Pancreas (tissue), 10 donors: ENCODE measurements at places on chromosomes 3 and 15. TPM values are rescaled to one million over a fixed set of nuclear protein-coding genes. Genes with fewer than 3 reads are reported as not detected.

Gene SLC9C1
- not detected for total RNA-seq

Gene ABCF3
- 34.2 TPM for total RNA-seq

Gene USP3
- 50.8 TPM for total RNA-seq

Gene COL8A1
- 0.67 TPM for total RNA-seq

Gene GADL1
- total RNA-seq: not detected

Gene PPM1L
- 7.2 TPM for total RNA-seq

Gene ATP6V1A
- 20.6 TPM for total RNA-seq

Gene HDDC3
- total RNA-seq: 17.6 TPM

Gene PIF1
- not detected for total RNA-seq

Gene C3orf70
- 0.28 TPM for total RNA-seq

Gene RARRES1
- total RNA-seq: 24.0 TPM

Gene HACD2
- 12.8 TPM for total RNA-seq

Gene GPR176
- total RNA-seq: 0.61 TPM

Gene RTP3
- total RNA-seq: not detected

Gene PLSCR2
- 0.40 TPM for total RNA-seq

Gene CHRNA7
- total RNA-seq: 5.9 TPM

Gene ARPP19
- total RNA-seq: 36.2 TPM

Gene TEX9
- 4.7 TPM for total RNA-seq

Gene GABRB3
- 5.0 TPM for total RNA-seq

Gene C15orf40
- total RNA-seq: 9.1 TPM

Gene IQCH
- total RNA-seq: 1.6 TPM

Gene ITPR1
- 10.8 TPM for total RNA-seq

Gene WDR72
- total RNA-seq: 2.3 TPM

Gene CGNL1
- total RNA-seq: 35.8 TPM

Gene GXYLT2
- total RNA-seq: 2.4 TPM

Gene FSTL1
- total RNA-seq: 12.9 TPM

Gene DCLK3
- total RNA-seq: 0.06 TPM

Gene ROBO2
- total RNA-seq: 1.5 TPM

Gene MCTP2
- total RNA-seq: 13.0 TPM

Gene MST1R
- total RNA-seq: 5.1 TPM

Gene SPATA12
- total RNA-seq: not detected

Gene GABRR3
- not detected for total RNA-seq

Gene SLC51A
- not detected for total RNA-seq

Gene OXSR1
- 10.5 TPM for total RNA-seq

Gene UNC13C
- total RNA-seq: not detected

Gene SOX14
- total RNA-seq: not detected

Gene PIAS1
- 17.1 TPM for total RNA-seq

Gene FOXL2NB
- 0.22 TPM for total RNA-seq

Gene ROBO1
- 0.51 TPM for total RNA-seq

Gene MANF
- total RNA-seq: 39.1 TPM

Gene CCDC13
- 0.87 TPM for total RNA-seq

Gene MAP1A
- 2.6 TPM for total RNA-seq

Gene PLOD2
- 22.7 TPM for total RNA-seq

Gene IGSF11
- total RNA-seq: 4.4 TPM

Gene ARRDC4
- total RNA-seq: 14.6 TPM

Gene XIRP1
- total RNA-seq: not detected

Gene SI
- not detected for total RNA-seq

Gene GPR171
- 0.32 TPM for total RNA-seq
